Activated CD4-positive, alpha-beta T cell treated with anti-CD3 and anti-CD28 coated beads, Interleukin-2, amount 10 ng/mL, durations not matched to agents 24 days and 14 days (primary cell): ENCODE measurements at places on chromosomes 4 and X.

- no peak for DNase-seq
Measured at GRCh38 chr4:90246816-90247215, 119.6 kb downstream of the CCSER1 start.

GRCh38 chr4:138499627-138500026 lies 257.5 kb upstream of the SLC7A11 start:
- DNase-seq, result no peak

DNA sequence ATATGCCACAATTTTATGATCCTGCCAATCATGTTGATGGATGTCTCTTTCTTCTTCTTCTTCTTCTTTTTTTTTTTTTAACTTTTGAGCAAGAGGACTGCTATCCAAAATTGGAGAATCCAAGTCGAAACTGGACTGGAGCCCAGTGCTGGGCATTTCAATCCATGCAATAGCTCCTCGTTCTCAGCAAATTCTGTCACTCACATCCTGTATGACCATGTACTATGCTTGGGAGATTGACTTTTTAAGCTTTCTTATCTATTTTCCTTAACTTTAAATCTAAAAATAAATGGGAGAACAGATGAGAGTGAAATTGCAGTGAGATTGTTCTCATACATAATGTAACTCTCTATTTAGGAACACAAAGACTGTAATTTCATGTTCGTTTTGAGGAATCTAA lies 123.0 kb upstream of the PUDP start:
- DNase-seq, result no peak

GRCh38 chrX:24190500-24191156 lies 41.1 kb downstream of the ZFX start:
- no peak for DNase-seq

- DNase-seq, result no peak
Measured at GRCh38 chr4:160235285-160235684, 1132.4 kb downstream of the RAPGEF2 start.

DNA sequence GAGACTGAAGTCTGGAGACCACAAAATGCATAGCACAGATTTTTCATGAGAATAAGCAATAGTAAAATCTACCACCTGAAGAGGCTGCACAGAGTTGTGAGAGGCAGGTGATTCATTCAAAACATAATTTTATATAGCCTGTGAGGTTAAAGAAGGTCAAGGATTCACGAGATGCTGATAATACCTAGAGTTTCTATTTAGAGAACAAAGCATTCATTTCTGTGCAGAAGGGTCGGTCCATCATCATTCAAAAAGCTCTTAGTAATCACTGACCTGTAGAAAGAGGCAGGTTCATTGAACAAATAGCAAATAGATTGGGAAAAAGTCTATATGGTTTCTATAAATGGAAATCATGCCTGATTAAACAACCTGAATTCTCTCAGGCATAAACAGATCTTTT lies 26.6 kb downstream of the GABRB1 start:
- DNase-seq, result no peak

DNA sequence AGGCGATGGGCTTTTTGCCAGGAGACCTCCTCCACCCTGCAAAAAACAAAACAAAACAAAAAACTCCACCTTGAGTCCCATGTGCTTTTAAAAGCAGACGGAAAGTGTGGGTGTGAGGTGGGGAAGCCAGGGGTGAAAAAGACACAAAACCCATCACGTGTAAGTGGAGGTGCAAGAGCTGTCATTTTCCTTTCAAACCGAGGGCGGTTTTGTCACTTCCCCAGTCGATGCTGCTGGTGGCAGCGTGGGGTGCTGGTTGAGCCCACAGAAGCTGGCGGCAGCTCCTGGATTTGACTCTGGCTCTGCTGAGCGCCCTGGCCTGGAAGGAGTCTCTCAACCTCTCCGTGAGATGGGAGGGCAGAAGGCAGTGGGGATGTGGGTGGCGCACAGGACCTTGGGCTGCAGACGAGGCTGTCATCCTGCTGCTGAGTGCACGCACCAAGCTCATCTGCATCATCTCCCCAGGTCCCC lies 110.0 kb downstream of the PSAPL1 start:
- no peak for DNase-seq

DNA sequence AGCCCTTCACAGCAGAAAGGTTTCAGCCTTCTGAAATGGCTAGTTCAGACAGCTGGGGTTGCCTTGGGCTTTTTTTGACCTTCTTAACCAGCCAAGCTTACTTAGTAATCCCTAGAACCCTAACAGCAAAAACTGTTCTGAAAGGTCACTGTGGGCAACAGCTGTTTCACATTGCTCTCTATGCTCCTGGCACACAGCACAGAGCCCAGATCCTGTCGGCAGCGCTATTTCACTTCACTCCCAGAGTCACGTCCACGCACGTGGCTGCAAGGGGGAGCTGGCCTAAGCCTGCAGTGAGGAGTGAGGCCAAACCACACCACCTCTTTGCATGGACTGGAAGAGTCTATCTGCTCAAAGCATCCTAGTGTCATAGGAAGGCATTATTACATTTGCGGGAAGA lies 32.0 kb upstream of the STS start:
- DNase-seq, result no peak

- DNase-seq, result no peak
Measured at GRCh38 chrX:41589634-41590270, 99.0 kb upstream of the GPR34 start.

DNA sequence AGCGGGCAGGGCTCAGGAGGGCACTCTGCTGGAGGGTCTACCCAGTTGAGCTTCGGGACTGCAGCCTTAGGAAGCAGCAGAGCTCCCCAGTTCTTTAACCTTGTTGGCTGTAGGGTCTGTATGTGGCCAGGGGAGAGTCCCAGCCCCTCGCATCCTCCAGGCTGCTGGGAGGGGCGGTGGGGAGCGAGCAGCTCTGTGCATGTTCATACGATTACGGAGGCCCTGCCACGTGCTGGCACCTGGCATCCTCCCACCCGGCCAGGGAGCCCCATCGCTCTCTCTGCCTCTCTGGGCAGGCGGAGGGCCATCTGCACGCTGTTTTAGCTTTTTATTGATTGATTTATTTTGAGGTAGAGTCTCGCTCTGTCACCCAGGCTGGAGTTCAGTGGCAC lies 21.2 kb downstream of the NSG1 start:
- DNase-seq, result no peak

GRCh38 chrX:122464341-122464740 lies 719.7 kb upstream of the GRIA3 start:
- DNase-seq, result no peak
